ENCODE measurements at places on chromosomes 12 and 14.

- no peak for DNase-seq
These were observed 150.4 kb downstream of the KSR2 start for GRCh38 chr12:117818400-117818799.

- no peak for DNase-seq
These were observed 10.7 kb downstream of the PRH1 start for GRCh38 chr12:10873378-10873777.

DNA sequence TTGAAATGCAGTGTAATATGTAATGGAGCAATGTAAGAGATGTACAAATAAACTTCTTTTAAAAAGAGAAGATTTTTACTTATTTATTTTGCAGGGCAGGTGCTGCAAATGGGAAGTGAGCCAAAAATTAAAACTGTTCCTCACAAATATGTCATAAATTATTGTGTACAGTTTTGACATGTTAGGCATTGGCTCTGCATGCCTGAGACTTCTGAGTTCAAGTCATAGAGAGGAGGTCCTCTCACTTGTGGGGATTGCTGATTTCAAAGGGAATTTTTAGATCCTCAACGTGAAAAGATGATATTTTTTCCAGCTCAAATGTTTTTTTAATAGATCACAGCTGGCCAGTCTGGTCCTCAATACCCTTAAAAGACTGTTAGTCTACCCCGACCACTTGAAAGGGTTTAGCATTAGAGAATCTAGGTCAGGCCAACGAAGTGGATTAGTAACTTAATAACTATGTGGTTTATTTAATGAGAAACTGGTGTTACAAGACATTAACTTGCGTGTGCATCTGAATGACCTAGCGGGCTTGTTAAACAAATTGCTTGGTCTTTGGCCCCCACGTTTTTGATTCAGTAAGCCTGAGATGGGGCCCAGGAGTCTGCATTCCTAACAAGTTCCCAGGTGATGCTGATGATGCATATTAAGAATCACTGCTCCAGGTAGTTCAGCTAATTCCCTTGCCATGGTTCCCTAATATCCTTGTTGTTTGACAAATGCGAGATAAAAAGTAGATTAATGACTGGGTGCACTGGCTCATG, 30.9 kb upstream of the WDR89 start:
- DNase-seq, result no peak

GRCh38 chr12:129152351-129153104, 299.2 kb downstream of the GLT1D1 start:
- no peak for DNase-seq

- no peak for DNase-seq
These were observed 2.3 kb upstream of the MDM2 start for GRCh38 chr12:68805592-68806120.

DNA sequence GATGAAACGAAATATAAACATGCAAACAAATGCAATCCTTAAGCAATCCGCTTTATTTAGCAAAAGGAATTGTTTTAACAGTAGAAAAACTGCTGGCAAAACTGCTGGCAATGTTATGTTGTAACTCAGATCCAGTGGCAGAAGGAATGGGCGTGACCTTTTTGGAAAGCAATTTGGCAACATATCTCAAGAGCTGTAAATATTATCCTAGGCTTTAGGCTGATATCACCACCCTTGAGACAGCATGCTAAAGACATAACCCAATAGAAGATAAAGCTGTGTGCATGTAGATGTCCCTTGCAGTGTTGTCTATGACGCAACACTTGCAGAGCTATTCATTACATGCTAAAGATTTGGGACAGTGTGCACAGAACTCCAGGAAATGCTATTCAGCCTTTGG, 138.5 kb downstream of the DICER1 start:
- DNase-seq, result no peak

DNA sequence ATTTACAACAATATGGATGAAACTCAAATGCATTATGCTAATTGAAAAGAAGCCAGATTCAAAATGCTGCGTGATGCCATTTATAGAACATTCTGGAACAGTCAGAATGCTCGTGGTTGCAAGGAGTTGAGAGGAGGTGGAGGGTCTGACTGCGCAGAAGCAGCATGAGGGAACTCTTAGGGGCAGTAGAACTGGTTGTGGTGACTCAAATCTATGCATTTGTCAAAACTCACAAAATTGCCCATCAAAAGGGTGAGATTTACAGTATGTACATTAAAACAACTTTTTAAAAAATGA, 113.7 kb upstream of the PDZRN4 start:
- DNase-seq, result no peak

GRCh38 chr12:24113701-24114100, 164.2 kb upstream of the SOX5 start:
- DNase-seq, result no peak

DNA sequence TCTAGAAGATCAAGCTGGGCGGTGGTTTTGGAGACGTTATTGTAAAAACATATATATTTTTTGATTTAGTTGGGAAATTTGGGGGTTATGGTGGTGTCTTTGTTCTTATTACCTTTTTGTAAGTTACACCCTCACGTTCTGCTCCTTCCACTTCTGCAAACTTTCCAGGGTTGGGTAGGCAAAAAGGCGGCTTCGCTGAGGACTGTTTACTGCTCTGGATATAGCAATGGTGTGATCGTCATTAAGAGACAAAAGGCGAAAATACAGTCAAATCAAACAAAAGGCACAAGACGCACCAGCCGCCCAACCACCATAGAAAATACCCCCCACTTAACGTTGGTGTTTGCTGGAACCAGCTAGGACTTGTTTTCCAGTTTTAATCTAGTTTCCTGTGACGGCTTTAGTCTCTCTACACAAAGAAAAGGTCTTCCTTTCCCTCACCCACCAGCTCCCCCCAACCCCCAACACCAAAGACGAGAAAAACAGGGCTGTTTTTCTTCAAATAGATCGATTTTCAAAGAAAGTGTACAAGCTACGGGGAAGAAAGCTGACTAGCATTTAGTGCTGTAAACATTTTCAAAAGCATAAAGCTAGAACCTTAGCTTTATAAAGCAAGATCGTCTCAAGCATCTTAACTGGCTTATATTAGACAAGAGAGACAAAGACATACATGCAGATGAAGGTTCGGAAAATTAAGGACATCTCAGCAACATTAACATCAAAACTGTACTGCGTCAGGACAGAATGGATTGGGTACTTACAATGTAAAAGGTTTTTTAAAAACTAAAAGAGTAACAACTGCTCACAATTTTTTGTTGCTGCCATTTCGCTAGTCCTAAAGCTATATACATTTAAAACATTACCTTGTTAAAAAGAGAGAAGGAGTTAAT, 2.0 kb upstream of the SETD1B start:
- DNase-seq, result no peak

- no peak for DNase-seq
These were observed 80.4 kb upstream of the TRHDE start for GRCh38 chr12:72191761-72192160.

GRCh38 chr12:113609692-113610469, 138.2 kb upstream of the LHX5 start:
- no peak for DNase-seq

DNA sequence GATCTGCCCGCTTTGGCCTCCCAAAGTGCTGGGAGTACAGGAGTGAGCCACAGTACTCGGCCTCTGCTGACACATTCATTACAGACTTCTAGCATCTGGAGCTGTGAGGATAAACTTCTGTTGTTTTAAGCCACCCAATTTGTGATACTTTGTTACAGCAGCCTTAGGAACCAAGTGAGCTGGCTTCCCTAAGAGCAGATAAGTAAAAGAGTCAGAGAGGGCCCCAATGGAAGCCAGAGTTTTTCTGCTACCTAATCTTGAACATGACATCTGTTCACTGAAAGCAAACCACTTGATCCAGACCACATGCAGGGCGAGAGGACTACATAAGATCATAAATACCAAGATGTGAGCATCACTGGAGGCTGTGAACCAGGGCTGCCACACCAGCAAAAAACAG, 3.7 kb upstream of the MAPKAPK5 start:
- DNase-seq, result no peak

DNA sequence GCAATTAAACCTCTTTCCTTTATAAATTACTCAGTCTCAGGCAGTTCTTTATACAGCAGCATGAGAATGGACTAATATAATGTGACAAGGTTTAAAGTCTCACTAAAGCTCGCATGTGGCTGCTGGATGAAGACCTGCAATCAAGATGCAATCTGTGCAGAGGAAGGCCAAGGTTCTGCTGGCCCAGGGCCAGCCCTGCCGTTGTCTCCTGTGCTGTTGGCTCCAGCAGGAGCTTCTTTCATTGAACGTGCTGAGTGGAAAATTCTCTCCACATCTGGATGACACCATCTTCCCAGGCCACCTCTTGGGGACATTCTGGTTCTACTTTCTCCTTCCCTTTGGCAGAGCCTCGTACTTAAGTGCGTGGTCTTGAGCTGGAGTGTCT, 742.2 kb downstream of the VRK1 start:
- DNase-seq, result no peak

GRCh38 chr12:63304887-63305316, 153.9 kb upstream of the AVPR1A start:
- no peak for DNase-seq

- DNase-seq, result peak; percentile 29
These were observed 497.4 kb downstream of the NPAS3 start for GRCh38 chr14:33435911-33436689.

GRCh38 chr14:101408077-101408831, 153.0 kb upstream of the DIO3 start:
- DNase-seq, result peak; percentile 38

GRCh38 chr12:115261691-115262398, 577.9 kb upstream of the TBX3 start:
- DNase-seq, result no peak

DNA sequence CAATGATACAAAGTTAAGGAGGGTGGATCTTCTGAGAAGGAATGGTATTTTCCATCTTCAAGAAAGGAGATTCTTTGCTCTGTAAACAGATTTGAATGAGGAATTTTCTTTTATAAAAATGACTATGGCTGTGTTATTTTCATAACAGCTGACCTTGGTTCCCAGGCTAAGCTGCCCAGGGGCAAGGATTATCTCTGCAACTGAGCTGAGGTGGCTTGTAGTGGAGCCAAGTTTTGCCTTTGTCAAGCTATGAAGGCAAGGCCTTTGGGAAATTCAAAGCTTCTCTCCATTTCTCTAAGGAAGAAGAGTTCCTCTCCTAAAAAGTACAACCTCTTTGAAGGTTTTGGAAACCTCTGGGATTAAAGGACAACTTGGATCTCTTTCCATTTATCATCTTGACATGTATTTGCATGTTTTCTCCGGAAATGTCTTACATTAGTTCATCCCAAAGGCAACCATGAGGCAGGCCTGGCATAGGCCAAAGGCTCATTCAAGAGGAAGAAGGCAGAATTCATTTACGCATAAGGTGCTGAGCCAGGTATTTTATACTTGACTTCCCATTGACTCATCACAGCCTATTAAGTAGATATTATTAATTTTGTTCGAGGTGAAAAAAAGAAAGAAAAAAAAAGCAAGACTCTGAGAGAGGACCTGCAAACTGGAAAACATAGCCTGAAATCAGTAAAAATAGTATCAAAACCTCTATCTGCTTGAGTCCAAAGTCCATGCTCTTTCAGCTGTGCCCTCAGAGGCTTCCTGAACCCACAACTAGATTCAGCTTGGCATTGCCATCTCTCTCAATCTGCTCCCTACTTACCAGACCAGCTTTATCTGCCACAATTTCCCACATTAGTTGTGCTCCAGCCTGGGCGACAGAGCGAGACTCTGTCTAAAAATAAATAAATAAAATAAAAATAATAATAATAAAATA, 24.0 kb upstream of the CKAP4 start:
- DNase-seq, result no peak

DNA sequence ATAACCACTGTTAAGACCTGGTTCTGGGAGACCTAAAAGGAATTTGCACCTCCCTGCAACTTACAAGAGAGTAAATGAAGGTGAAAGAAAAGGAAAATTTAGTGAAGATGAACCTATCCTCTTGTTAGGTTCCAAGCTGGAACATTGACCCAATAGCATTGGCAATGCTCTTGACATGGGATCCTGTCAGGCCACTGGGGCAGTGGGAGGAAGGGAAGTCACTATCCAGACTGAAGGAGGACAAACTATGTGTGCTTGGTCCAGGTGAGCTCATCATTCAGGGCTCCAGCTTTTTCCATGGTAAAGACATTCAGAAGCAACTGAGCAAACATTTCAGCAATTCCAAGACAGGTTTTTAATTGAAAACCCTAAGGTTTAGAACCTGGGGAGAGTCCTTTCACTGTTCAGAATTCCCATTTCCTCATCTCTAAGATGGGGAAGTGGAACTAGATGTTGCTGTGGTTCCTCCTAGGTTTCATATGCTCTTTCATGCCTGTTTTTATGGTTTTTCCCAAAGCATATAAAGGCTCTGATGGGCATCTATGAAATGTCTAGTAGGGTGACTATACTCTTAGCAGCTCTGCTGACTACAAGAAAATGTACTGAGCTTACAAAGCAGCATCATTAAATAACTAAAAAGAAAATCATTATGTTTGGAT, 33.1 kb downstream of the MAPK1IP1L start:
- DNase-seq, result no peak

- no peak for DNase-seq
These were observed 50.7 kb downstream of the ZC3H14 start for GRCh38 chr14:88613552-88614010.

DNA sequence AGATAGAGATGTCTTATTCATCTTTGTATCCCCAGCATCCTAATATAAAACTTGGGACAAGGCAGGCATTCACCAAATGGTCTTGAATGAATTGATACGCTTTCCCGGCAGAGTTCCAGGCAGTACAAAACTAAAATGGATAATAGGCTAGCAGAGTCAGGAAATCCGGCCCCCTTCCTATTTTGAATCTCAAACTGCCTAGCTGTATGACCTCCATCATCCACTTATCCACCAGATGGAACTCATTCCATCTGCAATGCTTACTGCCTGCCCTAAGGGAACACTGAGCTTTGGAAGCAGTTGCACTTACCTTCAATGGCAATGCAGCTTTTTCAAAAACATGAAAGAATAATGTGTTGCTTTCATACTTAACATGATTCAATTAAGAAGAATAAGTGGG, 43.4 kb downstream of the BDKRB1 start:
- DNase-seq, result no peak

GRCh38 chr14:102374264-102374663, 11.5 kb downstream of the TECPR2 start:
- DNase-seq, result no peak

- DNase-seq, result peak; percentile 0
These were observed 50.6 kb downstream of the WDHD1 start for GRCh38 chr14:54976316-54976715.

GRCh38 chr12:105507311-105508038, 177.0 kb downstream of the C12orf75 start:
- DNase-seq, result no peak

DNA sequence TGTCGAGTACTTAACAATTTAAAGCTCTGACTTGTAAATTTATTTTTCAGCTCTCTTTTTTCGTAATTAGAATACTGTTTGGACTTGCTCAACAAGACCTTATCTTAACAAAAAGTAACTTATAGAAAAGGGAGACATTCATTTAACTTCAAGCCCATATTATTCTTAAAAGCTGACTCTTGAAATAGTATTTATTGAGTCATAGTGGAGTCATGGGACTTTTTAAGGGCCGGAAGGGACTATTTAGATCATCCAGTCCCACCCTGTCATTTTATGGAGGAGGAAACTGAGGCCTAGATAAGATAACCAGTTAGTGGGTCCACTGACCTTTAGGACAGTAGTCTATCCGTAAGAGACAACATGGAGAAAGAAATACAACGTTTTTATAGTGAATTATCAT, 1.5 kb downstream of the RAP1B start:
- no peak for DNase-seq
